ENCODE measurements at places on chromosomes 7 and 10.
A peak's percentile ranks its signal among the peaks of the same experiment; 100 is the strongest.

- DNase-seq: no peak
These were observed 300.8 kb downstream of the GRID1 start for GRCh38 chr10:86065711-86066251.

DNA sequence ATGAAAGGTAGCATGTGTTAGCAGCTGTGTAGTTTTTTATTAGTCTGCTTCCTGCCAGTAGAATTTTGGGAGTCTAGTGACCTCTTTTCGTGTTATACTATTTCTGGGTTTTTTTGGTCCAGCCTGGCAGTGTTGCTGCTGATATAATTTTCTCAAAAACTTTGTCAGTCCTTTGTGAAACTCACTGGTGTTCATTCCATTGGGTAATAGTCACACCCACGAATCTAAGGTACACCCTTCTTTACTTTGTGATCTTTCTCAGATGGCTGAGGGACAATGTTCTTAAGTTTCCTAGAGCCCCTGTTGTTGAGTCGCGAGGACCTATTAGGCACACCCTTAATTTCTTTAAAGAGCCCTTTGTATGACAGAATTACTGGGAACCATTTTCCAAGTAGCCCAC is 52.3 kb downstream of the TPST1 start:
- no peak for DNase-seq

GRCh38 chr7:7693881-7694280 is 24.5 kb downstream of the RPA3 start:
- no peak for DNase-seq

GRCh38 chr7:133431134-133431724 is 178.4 kb downstream of the EXOC4 start:
- DNase-seq: no peak

GRCh38 chr10:50600831-50601477 is 22.8 kb downstream of the SGMS1 start:
- DNase-seq: no peak

DNA sequence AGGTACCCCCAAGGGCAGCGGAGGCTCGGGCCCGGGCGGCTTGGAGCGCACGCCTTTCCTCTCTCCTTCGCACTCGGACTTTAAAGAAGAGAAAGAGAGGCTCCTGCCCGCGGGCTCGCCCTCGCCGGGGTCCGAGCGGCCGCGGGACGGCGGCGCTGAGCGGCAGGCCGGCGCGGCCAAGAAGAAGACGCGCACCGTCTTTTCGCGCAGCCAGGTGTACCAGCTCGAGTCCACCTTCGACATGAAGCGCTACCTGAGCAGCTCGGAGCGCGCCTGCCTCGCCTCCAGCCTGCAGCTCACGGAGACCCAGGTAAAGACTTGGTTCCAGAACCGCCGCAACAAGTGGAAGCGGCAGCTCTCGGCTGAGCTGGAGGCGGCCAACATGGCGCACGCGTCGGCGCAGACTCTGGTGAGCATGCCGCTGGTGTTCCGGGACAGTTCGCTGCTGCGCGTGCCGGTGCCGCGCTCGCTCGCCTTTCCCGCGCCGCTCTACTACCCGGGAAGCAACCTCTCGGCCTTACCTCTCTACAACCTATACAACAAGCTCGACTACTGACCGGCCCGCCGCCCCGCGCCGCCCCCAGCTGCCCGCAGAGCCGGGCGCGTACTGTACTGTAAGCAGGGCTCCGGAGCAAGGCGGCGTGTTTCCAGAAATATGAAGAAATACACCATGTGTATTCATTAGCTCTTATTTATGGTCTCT is 1.8 kb downstream of the HMX2 start:
- DNase-seq: peak; percentile 46

GRCh38 chr7:38903057-38903456 is 5.9 kb downstream of the VPS41 start:
- no peak for DNase-seq

DNA sequence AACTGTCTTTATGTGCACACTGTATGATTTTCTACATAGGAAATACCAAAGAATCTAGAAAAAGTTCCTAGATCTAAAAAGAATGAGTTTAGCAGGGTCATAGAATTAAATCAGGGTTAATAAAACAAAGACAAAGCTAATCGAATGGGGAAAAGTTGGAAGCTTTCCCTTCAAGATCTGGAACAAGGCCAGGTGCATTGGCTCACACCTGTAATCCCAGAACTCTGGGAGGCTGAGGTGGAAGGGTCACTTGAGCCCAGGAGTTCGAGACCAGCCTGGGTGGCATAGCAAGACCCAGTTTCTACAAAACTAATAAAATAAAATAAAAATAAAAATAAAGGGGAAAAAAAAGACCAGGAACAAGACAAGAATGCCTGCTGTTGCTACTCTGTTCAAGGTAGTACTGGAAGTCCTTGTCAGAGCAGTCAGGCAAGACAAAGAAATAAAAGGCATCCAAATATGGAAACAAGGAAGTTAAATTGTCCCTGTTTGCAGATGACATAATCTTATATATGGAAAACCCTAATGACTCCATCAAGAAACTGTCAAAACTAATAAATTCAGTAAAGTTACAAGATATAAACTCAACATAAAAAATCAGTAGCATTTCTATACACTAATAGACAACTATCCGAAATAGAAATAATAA is 76.1 kb upstream of the RHEB start:
- DNase-seq: no peak

- DNase-seq: no peak
These were observed 247.8 kb downstream of the CELF2 start for GRCh38 chr10:11265484-11265883.

- no peak for DNase-seq
These were observed 55.1 kb downstream of the VCL start for GRCh38 chr10:74052994-74053393.

GRCh38 chr7:79361214-79361613 is 92.3 kb downstream of the MAGI2 start:
- no peak for DNase-seq

All from activated CD4-positive, alpha-beta T cell treated with anti-CD3 and anti-CD28 coated beads, Interleukin-10, Interleukin-2, amounts not matched to agents 100 ng/mL and 50 ng/mL, durations not matched to agents 16 hours and 8 hours (primary cell).